Frontal cortex (tissue), 4 donors: ENCODE measurements at places on chromosomes 5 and 9.
A peak's percentile ranks its signal among the peaks of the same experiment; 100 is the strongest.

DNA sequence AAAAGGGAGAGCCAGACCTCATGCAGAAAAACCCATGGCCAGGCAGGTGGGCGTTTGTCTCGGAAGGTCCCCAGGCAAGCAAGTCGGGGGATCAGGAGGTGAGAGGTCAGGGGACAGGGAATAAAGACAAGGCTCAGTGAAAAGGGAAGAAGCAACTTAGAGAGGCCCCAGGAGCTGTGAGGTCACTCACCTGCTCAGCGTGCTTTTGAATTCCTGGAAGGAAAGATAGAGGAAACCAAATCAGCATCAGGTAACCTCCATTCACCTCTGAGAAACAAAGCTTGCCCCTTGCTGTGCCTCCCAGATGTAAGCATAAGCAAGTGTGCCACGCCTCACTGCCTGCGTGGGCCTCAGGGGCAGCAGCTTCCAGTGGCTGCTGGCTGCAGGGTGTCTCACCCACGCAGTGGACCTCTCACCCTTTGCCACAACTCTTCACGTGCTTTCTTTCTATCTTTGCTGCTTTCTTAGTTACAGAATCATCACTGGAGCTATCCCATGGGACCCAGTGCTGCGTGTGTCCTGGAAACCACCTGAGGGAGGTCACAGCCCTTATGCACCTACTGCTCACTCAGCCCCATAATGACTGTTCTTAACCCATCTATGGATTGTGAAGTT lies 6.0 kb downstream of the TRIM7 start:
- no peak for DNase-seq

DNA sequence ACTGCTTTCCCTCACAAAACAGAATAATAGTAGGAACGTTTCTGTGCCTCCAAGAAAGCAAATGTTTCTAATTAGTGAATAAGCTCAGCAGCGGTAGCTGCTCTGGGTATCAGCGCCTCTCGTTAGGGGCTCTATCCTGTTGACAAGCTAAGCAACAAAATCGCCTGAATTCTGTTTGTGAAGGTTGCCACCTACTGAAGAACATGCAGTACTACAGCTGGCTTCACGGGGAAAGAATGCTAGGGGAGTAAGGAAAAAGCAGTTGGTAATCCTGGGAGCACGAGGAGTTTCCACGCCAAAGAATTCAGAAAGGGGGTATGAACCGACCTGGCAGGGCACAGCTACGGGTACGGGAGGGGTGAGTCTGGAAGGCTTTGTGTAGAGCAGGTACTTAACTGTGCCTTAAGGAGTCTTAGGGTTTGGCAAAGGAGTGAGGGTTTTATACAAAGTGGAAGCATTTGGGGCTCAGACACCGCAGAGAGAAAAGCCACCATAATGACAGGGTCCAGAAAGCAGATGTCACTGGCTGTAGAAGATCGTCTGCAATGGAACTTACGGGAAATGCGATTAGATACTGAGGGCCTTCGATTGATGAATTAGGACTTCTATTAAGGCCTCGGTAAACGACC lies 171.7 kb downstream of the TTC39B start:
- peak; percentile 22 for DNase-seq

GRCh38 chr9:87573841-87574342 lies 76.2 kb downstream of the DAPK1 start:
- no peak for DNase-seq

DNA sequence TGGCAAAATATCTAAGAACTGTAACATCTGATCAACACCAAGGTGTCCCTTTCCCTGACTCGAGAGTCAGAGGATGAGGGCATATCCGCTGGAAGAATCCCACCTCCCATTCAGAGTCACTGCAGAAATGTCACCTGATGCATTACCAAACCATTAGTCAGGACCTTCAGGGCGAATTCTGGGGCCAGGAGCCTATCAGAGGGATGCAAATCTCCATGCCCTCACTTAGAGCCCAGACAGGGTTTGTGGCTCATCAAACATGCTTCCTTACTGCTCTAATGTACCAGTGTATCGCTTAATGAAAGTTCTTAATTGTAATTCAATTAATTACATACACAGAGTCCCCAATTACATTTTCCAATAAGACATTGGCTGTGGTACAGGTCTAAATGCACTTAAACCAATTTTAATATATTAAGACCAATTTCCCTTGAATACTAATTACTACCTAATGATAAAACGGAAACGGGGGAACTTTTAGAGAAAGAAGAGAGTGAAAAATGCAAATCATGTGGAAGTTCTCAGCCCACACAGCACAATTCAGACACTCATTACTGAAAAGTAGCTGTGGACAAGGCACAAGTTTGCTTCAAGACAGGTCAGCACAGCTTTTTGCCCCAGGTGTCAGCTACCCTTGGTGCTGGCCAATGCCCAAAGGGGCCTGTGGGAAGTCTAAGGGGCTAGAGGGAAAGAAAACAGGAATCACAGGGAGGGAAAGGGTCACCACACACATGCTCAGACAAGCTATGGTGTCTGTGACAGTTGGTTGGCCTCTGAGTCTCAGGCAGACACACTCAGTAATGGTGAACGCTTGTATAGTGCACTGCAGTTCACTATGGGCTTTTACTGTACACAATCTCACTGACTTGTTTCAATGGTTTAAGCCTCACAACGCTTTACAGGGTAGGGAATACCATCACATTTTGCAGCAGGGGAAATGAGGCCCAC lies 211.6 kb downstream of the MAPKAP1 start:
- DNase-seq, result no peak

DNA sequence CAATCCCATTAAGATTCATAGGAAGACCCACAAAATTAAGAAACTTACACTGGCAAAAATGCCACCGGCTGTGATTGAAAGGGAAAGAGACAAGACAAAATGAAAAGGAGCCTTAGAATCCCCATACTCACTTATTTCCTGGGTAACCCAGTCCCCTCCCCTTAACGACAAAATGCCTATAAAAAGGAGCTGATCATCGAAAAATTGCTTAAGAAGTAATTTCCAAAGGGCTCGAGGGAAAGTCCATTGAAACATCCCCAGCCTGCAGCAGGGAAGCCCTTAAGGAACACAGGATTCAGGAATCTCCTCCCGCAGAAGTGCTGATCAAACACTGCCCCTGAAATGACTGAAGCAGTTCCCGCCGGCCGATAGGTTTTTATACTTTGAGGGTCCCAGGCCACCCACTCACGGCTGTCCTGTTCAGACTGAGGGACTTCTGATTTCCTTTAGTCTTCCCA lies 677 bp upstream of the ZNF79 start:
- DNase-seq, result no peak

- DNase-seq, result no peak
Observed at GRCh38 chr9:121542025-121542424, 42.4 kb upstream of the GGTA1 start.

GRCh38 chr5:158695595-158696330 lies 404.0 kb downstream of the EBF1 start:
- peak; percentile 30 for DNase-seq

DNA sequence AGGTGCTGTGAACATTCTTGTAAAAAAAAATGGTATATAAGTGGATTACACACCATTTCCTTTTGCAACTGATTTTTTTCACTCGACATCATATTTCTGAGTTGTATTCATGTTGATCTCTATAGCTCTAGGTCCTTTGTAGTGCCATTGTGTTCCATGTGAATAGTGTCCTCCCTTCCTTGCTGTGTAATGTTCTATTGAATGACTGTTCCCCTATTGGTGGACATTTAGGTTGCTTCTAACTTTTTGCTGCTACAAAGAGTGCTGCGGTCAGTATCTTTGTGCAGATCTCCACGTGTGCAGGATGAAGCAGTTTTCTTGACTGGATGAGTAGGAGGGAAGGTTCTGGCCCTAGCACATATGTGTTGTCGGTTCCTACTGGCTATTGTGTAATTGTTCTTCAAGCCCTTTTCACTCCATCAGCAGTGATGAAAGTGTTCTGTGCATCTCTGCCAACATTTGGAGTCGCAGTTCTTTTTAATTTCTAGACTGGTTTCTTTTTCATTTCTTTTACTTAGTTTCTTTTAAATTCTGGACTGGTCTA lies 20.2 kb downstream of the DAB2IP start:
- DNase-seq, result no peak

DNA sequence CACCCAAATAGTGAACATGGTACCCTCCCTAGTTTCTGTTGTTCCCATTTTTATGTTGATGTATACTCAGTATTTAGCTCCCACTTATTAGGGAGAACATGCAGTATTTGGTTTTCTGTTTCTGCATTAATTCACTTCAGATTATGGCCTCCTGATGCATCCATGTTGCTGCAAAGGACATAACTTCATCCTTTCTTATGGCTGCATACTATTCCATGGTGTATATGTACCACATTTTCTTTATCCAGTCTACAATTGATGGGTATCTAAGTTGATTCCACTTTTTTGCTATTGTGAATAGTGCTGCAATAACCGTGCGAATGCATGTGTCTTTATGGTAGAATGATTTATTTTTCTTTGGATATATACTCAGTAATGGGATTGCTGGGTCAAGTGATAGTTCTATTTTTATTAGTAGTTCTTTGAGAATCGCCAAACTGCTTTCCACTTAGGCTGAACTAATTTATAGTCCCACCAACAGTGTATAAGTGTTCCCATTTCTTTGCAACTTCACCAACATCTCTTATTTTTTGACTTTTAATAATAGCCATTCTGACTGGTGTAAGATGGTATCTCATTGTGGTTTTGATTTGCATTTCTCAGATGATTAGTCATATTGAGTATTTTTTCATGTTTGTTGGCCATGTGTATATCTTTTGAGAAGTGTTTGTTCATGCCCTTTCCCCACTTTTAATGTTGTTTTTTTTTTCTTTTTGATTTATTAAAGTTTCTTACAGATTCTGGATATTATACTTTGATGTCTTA lies 79.6 kb downstream of the SMIM15 start:
- DNase-seq, result no peak

- DNase-seq, result peak; percentile 73
Observed at GRCh38 chr9:127950513-127951289, 13.0 kb upstream of the DPM2 start.

GRCh38 chr5:149745-150485 lies 41.4 kb upstream of the LRRC14B start:
- no peak for DNase-seq

- no peak for DNase-seq
Observed at GRCh38 chr9:88580961-88581360, 46.0 kb downstream of the NXNL2 start.

DNA sequence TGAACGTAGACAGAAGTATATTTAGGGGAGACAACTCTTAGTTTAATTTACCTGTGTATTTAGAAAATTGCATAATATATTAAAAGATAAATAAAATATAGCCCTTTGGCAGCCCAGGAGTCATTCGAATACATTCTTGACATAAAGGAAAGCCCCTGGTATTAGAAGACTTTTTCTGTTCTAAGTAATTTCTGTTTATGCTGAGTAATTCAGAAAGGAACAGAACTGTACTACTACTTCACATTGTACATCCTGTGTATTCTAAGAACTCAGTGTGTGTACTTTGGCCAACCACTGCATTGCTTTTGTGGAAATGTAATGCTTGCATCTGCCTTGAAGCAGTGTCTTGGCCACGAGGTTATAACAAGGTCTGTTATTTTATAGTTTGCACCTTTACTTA lies 136.4 kb downstream of the KDM4C start:
- no peak for DNase-seq

DNA sequence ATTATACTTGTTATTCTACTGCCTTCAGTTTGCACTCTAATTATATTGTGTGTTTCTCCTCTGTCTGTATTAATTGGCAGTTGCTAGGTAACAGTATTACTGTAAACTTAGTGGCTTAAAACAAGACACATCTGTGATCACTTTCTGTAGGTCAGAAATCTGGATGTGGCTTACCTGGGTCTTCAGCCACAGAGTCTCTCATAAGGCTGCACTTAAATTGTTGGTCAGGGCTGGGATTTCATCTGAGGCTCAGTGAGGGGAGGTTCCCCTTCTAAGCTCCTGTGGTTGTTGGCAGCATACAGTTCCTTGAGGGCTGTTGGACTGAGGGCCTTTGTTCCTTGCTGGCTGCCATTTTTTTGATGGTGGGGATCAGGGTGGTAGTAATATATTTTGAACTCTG lies 68.8 kb downstream of the SLC44A1 start:
- no peak for DNase-seq

- DNase-seq, result no peak
Observed at GRCh38 chr5:147465747-147466146, 44.1 kb downstream of the DPYSL3 start.

GRCh38 chr9:33166231-33167083 lies 679 bp downstream of the B4GALT1 start:
- DNase-seq, result no peak

GRCh38 chr9:16487915-16488314 lies 382.6 kb downstream of the BNC2 start:
- no peak for DNase-seq

GRCh38 chr5:32020946-32021345 lies 153.2 kb downstream of the GOLPH3 start:
- no peak for DNase-seq

- DNase-seq, result no peak
Observed at GRCh38 chr9:110143485-110143884, 64.5 kb downstream of the C9orf152 start.

GRCh38 chr5:179211068-179211467 lies 134.2 kb downstream of the ADAMTS2 start:
- no peak for DNase-seq

DNA sequence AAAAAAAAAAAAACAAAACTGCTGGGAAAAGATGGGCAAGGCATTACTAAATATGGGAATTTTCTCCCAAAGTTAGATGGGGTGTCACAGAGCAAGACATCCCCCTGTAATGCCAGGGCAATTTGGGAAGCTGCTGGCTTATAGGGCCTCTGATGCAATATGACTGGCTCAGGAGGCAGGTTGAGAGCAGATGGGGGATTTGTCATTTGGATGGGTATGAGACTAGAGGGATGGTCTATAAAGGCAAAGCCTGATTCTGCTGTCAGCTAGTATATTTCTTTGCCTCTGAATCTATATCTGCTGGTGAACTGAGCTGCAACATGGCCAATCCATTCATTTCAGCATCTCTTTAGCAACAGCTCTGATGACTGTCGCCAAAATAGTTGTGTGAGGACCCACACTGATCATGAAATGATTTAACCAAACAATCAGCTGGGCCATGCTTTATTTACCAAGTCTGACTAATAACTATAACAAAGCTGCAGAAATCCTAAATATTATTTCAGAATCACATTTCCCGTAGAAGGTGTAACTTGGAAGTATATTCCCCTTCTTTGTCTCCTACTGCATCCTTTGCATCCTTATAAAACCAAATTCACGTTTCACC lies 455.1 kb upstream of the ZNF608 start:
- no peak for DNase-seq
